SW 1271 (cell line): ENCODE measurements at places on chromosomes 12 and 14.

GRCh38 chr14:61240206-61240605 lies 40.9 kb downstream of the TMEM30B start:
- DNase-seq, result no peak

GRCh38 chr14:67602076-67602475 lies 2.0 kb upstream of the PIGH start:
- no peak for DNase-seq

- DNase-seq, result no peak
Measured at GRCh38 chr12:79452906-79453305, 237.9 kb downstream of the PAWR start.

GRCh38 chr12:32115404-32116104 lies 8.9 kb downstream of the BICD1 start:
- DNase-seq, result peak; percentile 99
